ENCODE measurements at places on chromosomes 6 and 20.

- no peak for DNase-seq
These were observed 1.5 kb downstream of the DDRGK1 start for GRCh38 chr20:3202965-3203314.

GRCh38 chr20:1635291-1635979 is 15.6 kb upstream of the SIRPB1 start:
- DNase-seq, result no peak

DNA sequence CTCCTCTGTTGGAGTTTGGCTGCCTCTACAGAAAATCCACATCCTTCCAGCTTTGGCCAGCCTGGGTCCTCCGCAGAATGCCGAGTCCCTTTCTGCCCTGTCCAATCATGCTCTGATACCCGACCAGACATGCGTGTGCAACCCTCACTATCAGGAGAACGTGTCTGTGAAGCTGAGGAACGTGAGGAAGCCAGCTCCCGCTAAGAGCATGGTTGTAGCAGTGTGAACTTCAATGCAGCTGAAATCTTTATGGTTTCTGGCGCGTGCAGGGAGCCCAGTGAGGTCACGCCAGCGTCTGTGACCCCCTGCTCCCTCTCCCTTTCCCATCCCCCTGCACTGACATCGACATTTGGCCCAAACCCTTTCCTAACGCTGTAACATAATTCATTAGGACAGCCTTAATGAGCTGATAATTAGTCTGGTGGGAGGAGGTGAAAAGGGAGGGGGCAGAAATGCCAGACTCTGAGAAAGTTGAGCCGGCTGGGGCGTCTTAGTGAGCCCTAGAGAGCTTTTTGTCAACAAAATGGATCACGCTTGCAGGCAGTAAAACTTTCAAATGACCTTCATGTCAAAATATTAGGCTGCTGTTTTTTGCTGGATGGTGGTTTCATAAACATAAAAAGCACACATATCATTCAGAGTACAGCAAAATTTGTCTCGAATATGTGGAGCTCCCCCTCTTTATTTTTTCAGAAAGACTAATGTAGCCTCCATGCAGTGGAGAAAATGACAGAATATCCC is 423.3 kb downstream of the QKI start:
- DNase-seq, result no peak

- no peak for DNase-seq
These were observed 60.5 kb downstream of the HACE1 start for GRCh38 chr6:104799134-104799657.

GRCh38 chr20:7853493-7853892 is 86.8 kb downstream of the HAO1 start:
- no peak for DNase-seq

DNA sequence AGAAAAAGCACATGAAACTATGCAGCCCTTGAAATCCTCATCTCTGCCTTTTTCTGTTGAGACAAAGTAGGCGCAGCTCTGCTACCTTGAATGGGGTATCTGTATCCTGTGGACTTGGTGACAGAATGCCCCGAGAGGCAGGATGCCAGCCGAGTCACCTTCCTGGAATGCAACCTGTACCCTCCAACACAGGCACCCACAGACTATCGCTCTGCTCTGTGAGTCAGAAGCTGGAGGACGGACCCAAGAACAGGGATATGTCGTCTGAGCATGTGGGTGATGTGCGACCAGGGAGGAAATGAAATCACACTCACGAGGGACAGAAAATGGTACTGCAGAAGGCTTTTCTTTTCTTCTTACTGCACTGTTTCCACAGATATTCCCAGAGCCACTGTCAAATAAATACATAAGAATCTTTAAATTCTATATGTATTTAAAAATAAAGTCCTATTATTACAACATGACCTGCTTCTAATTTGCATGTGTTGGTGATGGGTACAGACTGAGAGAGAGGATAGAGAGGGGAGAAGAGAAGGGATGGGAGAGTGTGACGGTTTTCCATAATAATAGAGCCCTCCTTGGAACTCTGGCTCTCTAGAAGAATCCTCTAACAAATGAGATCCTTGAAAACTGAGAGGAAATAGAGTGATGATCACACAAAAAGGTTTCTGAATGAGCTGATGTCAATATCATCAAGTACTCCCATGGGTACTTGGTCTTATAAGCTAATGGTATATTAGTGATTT is 308.1 kb downstream of the FOXC1 start:
- DNase-seq, result no peak

DNA sequence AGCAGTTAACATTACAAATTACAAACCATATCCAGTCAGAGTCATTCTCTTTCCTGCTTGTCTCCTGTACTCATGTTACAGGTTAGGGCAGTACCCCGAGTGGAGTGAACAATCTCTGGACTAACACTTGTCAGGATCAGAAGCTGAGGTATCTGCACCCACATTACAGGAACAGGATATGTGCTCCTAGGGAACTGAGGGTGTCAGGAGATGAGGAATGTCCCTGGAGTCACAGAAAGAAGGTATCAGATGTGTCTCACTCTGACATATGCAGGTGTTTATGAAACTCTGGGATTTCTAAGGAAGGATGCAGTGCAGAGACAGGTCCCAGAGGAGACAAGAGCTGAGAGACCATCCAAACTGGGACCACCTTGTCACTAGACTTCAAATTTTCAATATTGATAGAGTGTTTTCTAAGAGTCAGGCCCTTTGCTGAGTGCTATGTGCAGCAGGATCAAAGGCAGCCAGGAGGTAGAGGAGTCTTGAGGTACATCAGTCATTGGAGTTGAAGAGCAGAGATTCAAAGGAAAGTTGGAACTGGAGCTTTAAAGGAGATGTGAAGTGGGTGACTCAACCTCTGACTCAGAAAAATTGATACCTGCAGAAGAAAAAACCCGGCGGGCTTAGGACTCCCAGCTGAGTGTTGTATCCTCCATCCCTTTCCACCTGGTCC is 12.6 kb downstream of the HLA-DPB1 start:
- DNase-seq, result no peak

GRCh38 chr20:25223179-25223661 is 24.7 kb upstream of the PYGB start:
- DNase-seq, result no peak

- no peak for DNase-seq
These were observed 224 bp downstream of the MPC1 start for GRCh38 chr6:166382500-166382932.

GRCh38 chr20:40073535-40074111 is 615.4 kb downstream of the MAFB start:
- no peak for DNase-seq

DNA sequence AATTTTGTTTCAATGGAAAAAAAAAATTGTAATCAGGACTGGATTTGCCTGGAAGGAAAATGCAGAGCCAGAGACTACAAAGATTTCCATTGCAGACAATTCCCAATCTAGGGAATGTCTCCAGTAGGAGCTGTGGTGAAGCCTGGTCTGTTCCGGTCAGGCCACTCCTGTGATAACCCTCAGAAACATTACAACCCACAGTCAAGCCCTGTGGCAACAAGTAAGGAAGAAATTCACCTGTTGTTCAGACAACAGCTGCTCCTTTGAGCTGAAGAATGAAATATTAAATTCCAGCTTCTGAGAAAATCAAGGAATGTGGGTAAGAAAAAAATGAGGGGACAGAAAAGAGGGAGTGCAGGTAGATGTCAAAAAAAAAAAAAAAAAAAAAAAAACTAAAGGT is 8.0 kb downstream of the PRKN start:
- DNase-seq, result no peak

DNA sequence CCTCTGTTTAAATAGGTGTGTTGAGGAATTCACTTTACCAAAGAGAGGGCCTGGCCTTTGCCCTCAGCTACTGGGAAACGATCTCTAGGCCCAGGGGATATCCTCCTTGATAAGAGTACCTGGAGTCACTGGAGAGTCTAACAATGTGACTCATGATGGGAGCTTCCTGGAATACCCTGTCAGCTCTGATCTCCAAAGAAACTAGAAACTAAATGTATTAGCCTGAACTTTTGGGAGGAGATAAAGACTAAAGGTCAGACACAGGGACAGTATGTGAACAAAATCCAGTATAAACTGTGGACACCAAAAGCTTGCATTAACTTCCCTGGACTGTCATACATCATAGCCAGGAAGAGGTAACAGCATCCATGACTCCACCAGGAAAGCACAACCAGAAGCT is 148.5 kb downstream of the RNGTT start:
- no peak for DNase-seq

- no peak for DNase-seq
These were observed 17.1 kb upstream of the RIMS4 start for GRCh38 chr20:44827401-44827800.

All from left lobe of liver (tissue), 2 donors.